ENCODE measurements at places on chromosomes 7 and 10.
A peak's percentile ranks its signal among the peaks of the same experiment; 100 is the strongest.

DNA sequence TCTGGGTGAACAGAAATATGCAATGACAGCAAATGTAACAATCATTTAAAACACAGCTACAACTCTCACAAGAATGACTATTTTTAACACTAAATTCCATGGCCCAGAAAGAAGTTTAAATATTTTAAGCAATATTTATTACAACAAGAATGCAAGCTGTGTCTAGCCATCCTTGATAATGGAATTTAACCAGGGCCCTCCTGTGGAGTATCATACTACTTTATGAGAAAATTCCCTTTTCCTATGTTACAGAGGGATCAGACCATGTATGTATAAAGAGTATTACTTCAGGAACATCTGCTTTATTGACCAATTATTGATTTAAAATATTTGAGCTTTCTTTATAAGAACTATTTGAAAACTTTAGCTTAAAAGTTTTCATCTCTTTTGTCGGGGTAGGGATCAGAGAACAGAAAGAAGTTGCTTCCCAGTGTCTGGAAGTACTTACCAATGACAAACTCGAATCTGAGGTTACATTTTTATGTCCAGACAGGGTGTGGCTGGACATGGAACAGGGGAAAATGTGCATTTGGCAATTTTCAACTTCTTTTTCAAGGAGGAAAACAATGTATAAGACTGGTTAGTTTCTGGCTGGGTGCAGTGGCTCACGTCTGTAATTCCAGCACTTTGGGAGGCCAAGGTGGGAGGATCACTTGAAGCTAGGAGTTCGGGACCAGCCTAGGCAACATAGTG is 48.3 kb upstream of the NRBF2 start:
- no peaks in the 10 kb centered on the region for H3K4me1 ChIP-seq
- no peaks in the 10 kb centered on the region for H3K36me3 ChIP-seq
- DNase-seq: no peak
- H3K27ac ChIP-seq: no peak overlapping the region
- H3K27me3 ChIP-seq: no peaks in the 10 kb centered on the region

DNA sequence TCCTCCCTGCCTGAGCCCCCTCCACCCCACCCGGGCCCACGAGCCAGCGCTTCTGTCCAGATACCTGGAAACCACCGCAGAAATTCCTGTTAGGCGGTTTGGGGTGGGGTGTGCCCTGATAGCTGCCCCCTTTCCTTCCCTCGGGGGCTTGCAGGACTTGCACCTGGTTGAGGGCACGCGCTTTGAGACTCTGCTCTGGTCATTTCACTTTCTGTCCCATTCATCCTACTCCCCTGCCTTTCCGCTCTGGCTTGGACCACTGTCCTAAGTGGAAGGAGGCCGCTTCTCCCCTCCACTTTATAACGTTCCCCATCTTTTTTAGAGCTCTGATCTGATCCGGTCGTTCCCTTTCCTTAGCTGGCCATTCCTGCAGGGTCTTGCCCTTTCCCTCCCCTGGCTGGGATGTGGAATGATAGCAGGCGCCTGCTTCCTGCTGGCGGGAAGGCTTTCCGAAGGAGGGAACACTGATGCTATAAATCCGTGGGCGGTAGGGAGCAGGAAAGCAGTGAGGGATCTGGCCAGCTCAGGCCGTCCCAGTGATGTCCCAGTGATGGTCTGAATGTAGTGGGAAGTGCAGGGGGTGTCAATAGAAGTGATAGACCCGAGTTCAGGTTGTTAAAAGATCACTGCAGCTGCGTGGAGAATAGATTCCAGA is 852 bp upstream of the PRKAR1B start:
- H3K36me3 ChIP-seq: peaks cover 10% of the 10 kb centered on the region
- H3K27me3 ChIP-seq: no peaks in the 10 kb centered on the region
- H3K4me3 ChIP-seq: no peak overlapping the region
- no peak overlapping the region for H3K27ac ChIP-seq

DNA sequence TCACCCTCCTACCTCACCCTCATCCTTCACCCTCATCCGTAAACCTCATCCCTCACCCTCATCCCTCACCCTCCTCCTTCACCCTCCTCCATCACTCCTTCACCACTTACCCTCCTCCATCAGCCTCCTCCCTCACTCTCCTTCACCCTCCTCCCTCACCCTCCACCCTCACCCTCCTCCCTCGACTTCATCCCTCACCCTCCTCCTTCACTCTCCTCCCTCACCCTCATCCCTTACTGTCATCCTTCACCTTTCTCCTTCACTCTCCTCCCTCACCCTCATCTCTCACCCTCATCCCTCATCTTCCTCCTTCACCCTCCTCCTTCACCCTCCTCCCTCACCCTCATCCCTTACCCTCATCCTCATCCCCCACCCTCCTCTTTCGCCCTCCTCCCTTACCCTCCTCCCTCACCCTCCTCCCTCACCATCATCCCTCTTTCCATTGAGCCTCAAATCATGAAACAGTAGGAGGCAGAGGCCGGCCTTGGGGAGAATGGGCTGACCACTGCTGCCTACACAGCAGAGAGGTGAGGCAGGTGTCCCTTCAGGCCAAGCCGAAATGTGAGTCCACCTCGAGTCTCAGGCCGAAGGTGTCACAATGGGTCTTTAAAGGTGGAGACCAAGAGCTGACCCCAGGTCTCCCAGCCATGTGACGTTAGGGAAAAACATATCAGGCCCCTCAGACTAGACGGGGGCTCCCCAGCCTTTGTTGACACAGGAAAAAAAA is 53.0 kb downstream of the PDGFA start:
- DNase-seq: no peak
- H3K27me3 ChIP-seq: no peaks in the 10 kb centered on the region
- peaks cover 10% of the 10 kb centered on the region for H3K4me1 ChIP-seq
- no peak overlapping the region for H3K4me3 ChIP-seq

GRCh38 chr10:129951970-129952265 is 12.2 kb downstream of the EBF3 start:
- peaks cover 7% of the 10 kb centered on the region for H3K27me3 ChIP-seq
- H3K4me3 ChIP-seq: no peak overlapping the region

DNA sequence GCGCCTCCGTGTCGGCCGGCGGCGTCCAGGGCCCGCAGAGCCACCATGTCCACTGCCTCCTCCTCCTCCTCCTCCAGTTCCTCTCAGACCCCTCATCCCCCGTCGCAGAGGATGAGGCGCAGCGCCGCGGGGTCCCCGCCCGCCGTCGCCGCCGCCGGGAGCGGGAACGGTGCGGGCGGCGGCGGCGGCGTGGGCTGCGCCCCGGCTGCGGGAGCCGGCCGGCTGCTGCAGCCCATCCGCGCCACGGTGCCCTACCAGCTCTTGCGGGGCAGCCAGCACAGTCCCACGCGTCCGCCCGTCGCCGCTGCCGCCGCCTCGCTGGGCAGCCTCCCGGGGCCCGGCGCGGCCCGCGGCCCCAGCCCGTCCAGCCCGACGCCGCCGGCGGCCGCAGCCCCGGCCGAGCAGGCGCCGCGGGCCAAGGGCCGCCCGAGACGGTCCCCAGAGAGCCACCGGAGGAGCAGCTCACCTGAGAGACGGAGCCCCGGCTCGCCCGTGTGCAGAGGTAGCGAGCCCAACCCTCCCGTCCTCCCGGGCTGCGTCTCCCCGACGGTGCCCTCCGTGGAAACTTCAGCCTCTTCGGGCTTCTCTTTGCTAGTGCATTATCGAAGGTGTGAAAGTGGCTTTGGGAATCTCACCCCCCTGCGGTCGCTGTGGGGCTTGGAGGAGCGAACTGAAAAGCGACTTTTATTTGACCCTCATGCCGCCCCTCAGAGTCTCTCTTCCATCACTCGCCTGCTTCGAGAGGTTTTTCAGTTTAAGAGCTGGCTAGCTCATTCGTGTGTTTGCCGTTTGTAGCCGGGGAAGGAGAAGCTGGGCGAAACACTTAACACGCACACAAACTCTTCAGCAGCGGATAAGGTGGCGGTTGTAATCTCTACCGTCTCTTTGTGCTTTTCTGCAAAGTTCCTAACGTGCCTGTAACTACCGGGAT is 975 bp downstream of the GLCCI1 start:
- no peaks in the 10 kb centered on the region for H3K27me3 ChIP-seq
- peak overlapping the region; percentile 81 for H3K4me3 ChIP-seq
- peak; percentile 60 for DNase-seq
- no peaks in the 10 kb centered on the region for H3K36me3 ChIP-seq

- no peak overlapping the region for H3K27ac ChIP-seq
- H3K4me3 ChIP-seq: no peak overlapping the region
- no peak for DNase-seq
These were observed 825.8 kb upstream of the POM121L12 start for GRCh38 chr7:52209614-52210013.

DNA sequence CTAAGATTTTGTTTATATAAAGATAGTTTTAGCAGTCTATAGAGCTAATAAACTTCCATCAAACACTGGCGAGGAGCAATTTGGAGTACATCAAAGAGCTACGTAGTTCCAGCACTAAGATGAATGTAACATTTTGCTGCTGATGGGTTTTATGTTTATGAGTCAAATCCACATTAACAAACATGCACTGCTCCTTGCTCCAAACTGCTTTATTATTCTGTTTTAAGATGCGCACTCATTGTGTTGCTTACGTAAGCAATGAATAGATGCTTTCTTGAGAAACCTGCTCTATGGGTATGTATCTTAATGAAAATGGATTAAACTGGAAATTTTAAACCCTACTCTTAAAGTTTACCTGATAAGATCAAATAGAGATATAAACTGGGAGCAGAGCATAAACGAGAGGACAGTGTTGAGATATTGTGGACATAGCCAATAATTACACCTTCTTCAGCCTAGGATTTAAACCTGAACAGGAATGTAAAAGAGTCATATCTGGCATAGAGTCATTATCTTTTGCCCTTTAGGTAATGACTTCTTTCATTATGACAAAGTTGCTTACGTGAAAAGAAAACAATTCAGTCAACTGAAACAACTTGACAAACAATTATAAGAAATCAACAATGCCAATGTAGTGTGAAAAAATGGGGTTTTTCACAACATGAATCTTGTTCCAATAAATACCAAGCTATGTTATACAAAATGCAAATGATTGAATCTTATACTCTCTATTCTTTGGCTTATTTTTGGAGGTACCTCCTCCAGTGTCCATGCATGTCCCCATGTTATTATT is 153.5 kb upstream of the MTPN start:
- H3K4me3 ChIP-seq: no peak overlapping the region
- no peaks in the 10 kb centered on the region for H3K27me3 ChIP-seq
- no peaks in the 10 kb centered on the region for H3K36me3 ChIP-seq

GRCh38 chr7:117092785-117093184 is 139.5 kb downstream of the ST7 start:
- no peak overlapping the region for H3K4me3 ChIP-seq
- H3K36me3 ChIP-seq: no peaks in the 10 kb centered on the region
- H3K4me1 ChIP-seq: peaks cover 28% of the 10 kb centered on the region
- no peaks in the 10 kb centered on the region for H3K27me3 ChIP-seq

DNA sequence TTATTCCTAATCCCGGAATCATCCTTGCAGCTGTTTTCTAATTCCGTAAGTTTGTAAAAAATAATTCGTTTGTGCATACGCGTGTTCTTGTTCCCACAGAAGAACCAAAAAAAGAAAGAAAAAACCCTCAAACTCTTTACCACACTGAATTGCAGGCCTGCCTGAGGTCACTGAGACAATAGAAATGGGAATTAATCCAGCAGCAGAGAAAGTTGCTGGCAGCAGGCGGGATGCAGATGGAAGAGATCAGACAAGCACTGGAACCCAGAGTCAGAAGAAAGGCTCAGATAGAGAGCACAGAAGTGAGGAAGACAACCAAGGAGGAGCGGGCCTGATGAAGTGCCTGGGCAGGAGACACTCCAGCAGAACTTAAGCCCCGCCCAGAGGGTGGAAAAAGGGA is 141.5 kb upstream of the VWC2 start:
- H3K36me3 ChIP-seq: no peaks in the 10 kb centered on the region
- no peak overlapping the region for H3K27ac ChIP-seq
- H3K27me3 ChIP-seq: no peaks in the 10 kb centered on the region
- no peaks in the 10 kb centered on the region for H3K4me1 ChIP-seq
- H3K4me3 ChIP-seq: no peak overlapping the region

- H3K27me3 ChIP-seq: no peaks in the 10 kb centered on the region
- H3K4me3 ChIP-seq: no peak overlapping the region
- H3K4me1 ChIP-seq: no peaks in the 10 kb centered on the region
These were observed 25.2 kb downstream of the HTRA1 start for GRCh38 chr10:122486406-122487080.

GRCh38 chr7:41624818-41625217 is 78.1 kb downstream of the INHBA start:
- no peaks in the 10 kb centered on the region for H3K4me1 ChIP-seq
- H3K36me3 ChIP-seq: no peaks in the 10 kb centered on the region
- no peak overlapping the region for H3K27ac ChIP-seq
- DNase-seq: no peak

DNA sequence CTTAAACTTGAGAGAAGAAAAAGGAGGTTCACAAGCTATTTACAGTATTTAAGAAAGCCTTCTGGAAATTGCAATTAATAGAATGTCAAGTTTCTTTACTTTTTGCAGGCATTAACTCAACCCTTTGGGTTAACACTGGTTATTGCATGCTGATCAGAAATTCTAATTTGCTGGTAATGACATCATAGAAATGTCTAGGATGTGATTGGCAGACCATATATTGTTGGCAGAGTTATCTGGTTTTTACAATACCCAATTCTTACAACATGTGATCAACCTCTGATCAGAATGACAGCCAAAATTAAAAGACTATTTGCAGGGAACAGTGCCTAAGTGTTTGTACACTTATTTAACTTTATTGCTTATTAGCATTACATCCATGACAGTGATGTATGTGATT is 1.6 kb upstream of the CASD1 start:
- H3K4me3 ChIP-seq: no peak overlapping the region
- peaks cover 16% of the 10 kb centered on the region for H3K4me1 ChIP-seq

DNA sequence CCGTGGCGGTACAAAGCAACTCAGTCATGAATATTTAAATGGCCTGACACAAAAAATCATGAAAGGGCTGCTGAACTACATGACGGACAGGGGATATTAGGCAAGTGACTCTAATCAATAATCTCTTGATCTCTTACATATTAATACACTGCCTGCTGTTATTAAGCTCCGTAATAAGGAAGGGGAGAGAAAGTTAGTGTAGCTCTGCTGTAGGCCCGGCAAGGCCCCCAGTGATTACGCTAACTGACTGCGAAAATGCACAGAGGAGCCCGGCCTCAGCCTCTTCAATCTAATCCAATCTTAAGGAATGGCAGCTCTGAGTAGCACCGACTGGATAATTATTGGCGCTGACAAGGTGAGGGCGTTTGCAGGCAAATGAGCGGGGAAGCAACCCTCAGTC is 583.5 kb upstream of the MKI67 start:
- DNase-seq: no peak
- no peaks in the 10 kb centered on the region for H3K4me1 ChIP-seq
- no peak overlapping the region for H3K27ac ChIP-seq
- H3K36me3 ChIP-seq: no peaks in the 10 kb centered on the region
- no peak overlapping the region for H3K4me3 ChIP-seq
- H3K27me3 ChIP-seq: no peaks in the 10 kb centered on the region

- H3K4me1 ChIP-seq: no peaks in the 10 kb centered on the region
- no peak overlapping the region for H3K27ac ChIP-seq
- H3K27me3 ChIP-seq: no peaks in the 10 kb centered on the region
- no peak for DNase-seq
- H3K4me3 ChIP-seq: no peak overlapping the region
These were observed 21.0 kb upstream of the C10orf90 start for GRCh38 chr10:126691456-126691855.
